SIG-M5 (cell line): ENCODE measurements at places on chromosomes 13 and 19.

DNA sequence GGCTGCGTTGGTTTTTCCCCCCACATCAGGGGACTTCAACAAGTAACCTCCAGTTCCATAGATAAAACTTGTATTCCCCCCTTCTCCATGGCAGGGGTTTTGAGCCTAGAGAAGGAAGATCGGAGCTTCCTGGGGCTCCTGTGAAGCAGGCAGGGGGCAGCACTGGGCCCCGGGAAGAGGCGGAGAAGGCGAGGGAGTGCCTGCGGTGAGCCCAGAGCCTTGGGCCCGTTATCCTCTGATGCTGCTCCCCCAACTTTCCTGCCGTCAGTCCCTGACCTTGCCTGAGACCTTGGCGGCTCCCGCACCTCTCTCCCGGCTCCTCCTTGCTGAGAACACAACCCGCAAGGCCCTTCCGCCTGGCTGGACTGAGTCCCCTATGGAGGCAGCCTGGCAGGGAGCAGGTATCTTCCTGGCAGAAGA is 2.5 kb downstream of the LIPE start:
- no peak for DNase-seq

GRCh38 chr19:18429717-18430416 is 8.1 kb downstream of the ISYNA1 start:
- DNase-seq: no peak

- DNase-seq: no peak
These were observed 61.5 kb upstream of the TSC22D1 start for GRCh38 chr13:44637581-44637980.

- peak; percentile 98 for DNase-seq
These were observed 16.8 kb upstream of the TM9SF2 start for GRCh38 chr13:99484473-99484872.

- DNase-seq: no peak
These were observed 301.9 kb upstream of the OBI1 start for GRCh38 chr13:78960881-78961280.

DNA sequence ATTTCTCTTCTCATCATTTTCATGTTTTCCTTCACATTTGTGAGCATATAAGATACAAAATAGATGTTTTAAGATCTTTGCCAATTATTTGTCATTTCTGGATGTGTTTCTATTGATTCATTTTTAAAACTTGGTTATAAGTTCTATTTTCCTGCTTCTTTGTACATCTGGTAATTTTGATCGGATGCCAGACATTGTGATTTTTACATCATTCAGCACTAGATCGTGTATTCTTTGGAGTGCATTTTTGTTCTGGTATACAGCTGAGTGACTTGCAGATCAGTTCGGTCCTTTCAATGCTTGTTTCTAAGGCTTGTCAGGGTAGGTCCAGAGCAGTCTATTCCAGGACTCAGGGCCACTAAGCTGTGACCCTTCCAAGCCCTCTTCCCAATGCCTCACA is 198.2 kb downstream of the KLF12 start:
- no peak for DNase-seq

DNA sequence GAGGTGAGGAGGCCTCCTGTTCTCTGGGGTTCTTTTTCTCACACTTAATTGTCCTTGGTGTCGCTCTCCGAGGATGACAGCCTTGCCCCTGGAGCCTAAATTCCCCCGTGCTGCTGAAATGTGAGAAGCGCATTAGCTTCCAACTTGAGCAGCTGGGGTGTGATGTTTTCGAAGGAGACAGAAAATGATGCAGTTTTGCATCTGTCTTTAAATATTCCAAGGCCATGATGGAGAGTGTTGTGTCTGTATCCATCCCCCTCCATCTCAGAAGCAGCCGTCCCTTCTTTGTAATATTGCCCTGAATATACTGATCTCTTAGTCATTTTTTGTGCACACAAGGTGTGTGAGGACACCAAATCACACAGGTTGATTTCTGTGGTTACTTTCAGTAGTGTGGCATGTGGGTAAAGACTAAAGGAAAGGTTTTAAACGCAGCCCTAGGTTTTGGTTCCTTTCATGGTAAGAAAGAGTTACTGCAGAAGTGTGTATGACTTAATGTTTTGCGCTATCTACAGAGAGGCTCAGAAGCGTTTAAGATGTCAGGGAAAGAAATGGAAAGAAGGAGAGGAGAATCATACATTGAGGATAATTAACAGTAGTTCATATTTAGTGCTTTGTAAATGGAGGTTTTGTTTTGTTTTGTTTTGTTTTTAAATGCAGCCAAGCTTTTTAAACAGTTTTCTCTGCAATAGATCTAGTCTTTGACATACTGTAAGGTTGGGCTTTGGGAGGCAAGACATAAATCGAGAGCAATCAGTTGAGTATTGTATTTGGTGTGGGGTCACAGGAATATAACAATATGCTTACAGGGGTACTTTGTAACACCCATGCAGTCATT is 1.6 kb downstream of the NBEA start:
- DNase-seq: no peak

DNA sequence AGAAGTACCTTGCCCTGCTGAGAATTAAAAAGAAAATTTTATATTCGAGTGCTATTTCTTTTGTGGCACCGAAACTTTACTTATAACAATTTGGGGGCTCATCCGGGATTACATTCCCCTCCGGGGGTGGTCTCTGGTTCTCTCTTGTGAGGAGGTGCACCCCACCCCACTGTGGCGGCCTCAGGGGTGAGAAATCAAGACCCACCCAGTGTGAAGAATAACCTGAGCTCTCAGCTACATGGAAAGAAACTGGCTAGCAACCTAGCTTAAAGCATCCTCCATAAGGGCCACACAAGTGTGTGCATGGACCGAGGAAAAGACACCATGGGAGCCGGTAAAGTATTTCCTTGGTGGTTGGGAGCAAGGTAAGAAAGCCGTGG is 50.9 kb upstream of the ANKRD10 start:
- DNase-seq: no peak

GRCh38 chr19:623974-624373 is 9.4 kb downstream of the POLRMT start:
- no peak for DNase-seq

DNA sequence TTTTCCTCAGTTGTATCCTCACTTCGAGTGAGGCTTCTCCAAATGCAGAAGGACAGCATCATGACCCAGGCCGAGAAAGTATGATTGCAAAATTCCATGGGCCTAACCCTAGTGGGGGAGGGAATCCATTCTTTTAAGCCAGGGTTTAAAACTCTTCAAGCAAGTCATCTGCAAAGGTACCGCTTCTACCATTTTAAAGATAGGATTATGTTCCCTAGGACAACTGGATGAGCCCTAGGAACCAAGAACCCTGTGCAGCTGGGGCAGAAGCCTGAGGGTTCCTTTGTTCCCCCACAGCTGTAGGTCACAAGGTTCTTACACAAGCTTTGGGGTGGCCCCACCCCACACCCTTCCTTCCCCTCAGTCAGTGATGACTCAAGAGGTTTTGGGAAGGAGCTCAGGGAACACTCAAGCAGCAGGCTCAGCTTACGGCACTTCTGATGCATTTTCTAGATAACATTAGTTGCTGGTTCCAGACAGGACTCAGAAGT is 13.5 kb downstream of the ARL11 start:
- DNase-seq: peak; percentile 47

DNA sequence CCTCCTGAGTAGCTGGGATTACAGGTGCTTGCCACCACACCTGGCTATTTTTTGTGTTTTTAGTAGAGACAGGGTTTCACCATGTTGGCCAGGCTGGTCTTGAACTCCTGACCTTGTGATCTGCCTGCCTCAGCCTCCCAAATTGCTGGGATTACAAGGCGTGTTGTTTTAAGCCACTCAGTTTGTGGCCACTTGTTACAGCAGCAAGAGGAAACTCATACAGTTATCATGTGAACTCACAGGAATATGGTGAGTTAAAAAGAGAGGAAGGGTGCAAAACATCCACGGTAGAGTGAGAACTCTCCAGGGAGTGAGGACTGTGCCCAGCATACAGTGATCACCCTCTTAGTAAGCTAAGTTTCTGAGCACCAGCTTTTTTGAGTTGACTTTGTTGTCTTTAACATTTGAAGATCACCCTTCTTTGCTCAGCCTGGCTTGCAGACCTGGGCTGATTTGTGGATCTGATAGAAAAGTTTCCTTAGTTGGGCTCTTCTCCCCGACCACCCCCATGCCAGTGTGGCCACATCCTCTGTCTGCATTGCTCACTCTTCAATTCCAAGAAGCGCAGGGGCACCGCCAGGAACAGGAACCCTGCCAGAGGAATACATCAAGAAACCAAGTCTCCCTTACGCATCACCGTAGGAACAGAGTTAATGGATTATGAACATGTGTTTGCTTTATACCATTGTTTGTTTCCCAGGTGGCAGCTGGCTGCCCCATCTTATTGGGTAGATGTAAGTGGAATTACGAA is 16.0 kb downstream of the ALOX5AP start:
- no peak for DNase-seq

- no peak for DNase-seq
These were observed 215.3 kb downstream of the PCCA start for GRCh38 chr13:100304229-100304628.

- DNase-seq: no peak
These were observed 15.4 kb upstream of the NOP53 start for GRCh38 chr19:47729799-47730520.

DNA sequence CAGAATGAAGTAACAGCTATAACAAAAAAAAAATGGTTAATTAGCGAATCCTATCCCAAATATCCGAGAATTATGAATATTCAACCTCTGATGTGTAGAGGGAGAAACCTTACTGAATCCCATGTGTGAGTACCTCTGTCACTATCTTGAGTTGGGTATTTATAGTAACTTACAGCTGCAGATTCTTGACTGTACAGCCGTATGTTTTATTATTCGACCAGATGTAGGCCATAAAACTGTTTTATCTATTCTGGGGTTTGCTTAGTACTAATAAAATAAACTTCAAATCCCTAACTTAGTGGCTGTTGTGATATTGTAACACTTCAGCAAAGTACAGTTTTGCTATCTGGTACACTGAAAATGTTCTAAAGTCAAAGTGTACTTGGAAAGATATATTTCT is 120.0 kb downstream of the EFNB2 start:
- DNase-seq: no peak

DNA sequence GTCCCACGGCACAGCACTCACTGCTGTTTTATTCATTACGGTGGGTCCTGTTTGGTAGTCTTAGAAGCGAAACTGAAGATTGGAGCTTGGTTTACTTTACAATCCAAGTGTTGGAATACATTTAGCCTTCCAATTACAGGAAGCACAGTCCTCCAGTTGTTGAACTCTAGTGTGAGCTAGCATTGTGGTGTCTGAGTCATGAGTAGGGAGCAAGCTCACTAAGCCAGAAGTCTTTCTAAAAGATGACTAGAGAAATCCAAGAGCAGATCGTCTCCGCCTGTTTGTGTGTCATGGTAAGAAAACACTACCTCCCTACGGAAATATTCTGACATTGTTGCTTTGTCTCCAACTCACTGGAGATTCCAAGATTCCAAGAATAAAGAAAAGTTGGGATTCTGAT is 10.1 kb upstream of the SHISA2 start:
- DNase-seq: no peak

- DNase-seq: no peak
These were observed 48.6 kb downstream of the SCEL start for GRCh38 chr13:77584106-77584505.

GRCh38 chr19:33403221-33403972 is 29.9 kb downstream of the CEBPG start:
- no peak for DNase-seq

DNA sequence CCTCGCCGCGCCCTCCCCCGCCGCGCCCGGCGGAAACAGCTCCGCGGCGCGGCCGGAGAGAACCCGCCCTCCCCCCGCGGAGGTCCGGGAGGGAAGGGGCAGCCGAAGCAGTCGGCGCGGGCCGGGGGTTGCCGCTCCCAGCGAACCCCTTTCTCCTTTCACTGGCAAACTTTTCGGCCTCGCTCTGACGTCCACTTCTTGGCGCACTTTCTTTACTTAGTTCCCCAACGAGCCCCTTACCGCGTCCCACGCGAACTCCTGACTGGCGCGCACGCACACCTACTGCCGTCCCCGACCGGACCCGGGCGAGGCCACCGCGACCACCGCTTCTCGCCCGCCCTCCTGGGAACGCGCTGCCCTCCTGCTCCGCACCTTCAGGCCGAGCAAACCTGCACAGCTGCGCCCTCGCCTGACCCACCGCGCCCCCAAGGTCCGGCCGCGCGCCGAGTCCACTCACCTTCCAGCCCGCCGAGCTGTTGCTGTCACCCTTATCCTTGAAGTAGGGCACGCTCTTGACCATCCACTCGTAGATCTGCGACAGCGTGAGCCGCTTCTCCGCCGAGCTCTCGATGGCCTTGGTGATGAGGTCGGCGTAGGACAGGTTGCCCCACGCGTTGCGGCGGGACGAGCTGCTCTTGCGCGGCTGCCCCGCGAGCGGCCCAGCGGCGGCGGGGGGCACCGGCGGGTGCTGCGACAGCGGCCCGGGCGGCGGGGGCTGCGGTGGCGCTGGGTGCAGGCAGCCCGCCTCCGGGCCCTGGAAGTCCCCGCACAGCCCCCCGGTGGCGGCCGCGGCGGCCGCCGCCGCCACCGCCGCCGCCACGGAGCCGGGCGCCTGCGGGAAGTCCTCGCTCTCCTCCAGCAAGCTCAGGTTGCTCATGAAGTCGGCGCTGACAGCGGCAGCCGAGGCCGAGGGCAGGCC is 1.1 kb downstream of the FOXO1 start:
- no peak for DNase-seq

DNA sequence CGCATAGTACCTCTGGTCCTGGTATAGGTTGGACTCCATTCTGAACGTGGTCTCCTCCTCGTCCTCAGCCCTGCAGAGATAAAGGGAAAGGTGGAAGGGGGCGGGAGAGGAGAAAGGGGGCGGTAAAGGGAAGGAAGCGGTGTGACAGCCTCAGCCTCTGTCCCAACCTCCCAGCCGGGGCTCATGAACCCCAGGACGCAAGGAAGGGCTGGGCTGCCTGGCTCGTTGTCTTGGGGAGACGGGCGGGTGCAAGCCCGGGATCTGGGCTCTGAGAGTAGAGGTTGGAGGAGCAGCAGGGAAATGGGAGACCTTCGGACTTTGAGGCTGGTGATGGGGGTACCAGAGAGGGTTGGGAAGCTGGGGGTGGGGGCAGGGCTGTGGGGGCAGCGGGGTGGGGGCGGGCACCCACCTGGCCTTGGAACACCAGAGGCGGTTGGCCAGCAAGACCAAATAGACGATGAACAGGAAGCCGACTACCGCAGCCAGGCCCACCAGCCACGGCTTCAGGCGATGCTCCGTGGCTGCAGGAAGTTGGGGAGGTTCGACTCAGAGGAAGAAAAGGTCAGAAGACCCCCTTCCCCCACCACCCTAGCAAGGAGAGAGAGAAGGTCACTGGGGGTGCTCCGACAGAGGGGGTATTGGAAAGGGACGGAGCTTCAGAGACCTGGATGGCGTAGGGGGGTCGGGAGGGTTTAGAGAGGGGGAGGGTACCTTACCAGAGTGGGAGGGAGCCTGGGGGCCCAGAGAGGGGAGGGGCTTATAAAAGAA is 1.7 kb downstream of the SMIM24 start:
- no peak for DNase-seq

- DNase-seq: no peak
These were observed 45.5 kb downstream of the OLFM4 start for GRCh38 chr13:53074114-53074513.

DNA sequence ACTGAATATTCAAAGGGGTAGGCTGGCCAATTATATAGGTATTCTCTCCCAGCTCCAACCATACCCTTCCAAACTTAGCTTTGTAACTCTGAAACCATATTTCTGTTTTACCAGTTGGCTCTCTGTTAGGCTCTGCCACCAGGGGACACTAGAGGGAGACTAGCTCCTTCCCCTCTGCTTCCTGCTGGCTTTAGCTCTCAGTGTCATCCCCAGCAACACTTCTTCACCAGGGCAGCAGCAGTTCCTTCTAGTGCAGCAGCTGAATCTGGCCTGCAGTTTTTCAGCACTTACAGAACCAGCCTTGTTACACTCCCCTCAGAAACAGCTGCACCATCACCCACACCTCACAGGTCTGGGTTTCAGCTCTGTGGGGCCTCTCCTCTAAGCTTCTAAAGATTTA is 51.0 kb upstream of the DOCK9 start:
- DNase-seq: no peak
